ENCODE measurements at places on chromosomes 12 and 14.

- no peaks in the 10 kb centered on the region for H3K27me3 ChIP-seq
- no peak for DNase-seq
- H3K27ac ChIP-seq: no peak overlapping the region
Measured at GRCh38 chr12:51677284-51677968, 86.4 kb downstream of the SCN8A start.

- peak overlapping the region; percentile 67 for H3K27ac ChIP-seq
- no peaks in the 10 kb centered on the region for H3K27me3 ChIP-seq
- no peak for DNase-seq
- H3K4me3 ChIP-seq: no peak overlapping the region
Measured at GRCh38 chr14:93734086-93734822, 54.0 kb downstream of the PRIMA1 start.

GRCh38 chr14:19800282-19801117, 3.1 kb upstream of the OR4N2 start:
- H3K4me3 ChIP-seq: no peak overlapping the region
- H3K36me3 ChIP-seq: no peaks in the 10 kb centered on the region
- no peak for DNase-seq
- H3K4me1 ChIP-seq: no peaks in the 10 kb centered on the region
- no peak overlapping the region for H3K27ac ChIP-seq

- H3K4me3 ChIP-seq: no peak overlapping the region
- no peak for DNase-seq
- H3K4me1 ChIP-seq: no peaks in the 10 kb centered on the region
- H3K27me3 ChIP-seq: no peaks in the 10 kb centered on the region
Measured at GRCh38 chr14:90676912-90677311, 139.3 kb downstream of the TTC7B start.

GRCh38 chr14:25394791-25395391, 344.9 kb upstream of the STXBP6 start:
- H3K27me3 ChIP-seq: no peaks in the 10 kb centered on the region
- no peaks in the 10 kb centered on the region for H3K4me1 ChIP-seq
- no peak overlapping the region for H3K27ac ChIP-seq
- no peak overlapping the region for H3K4me3 ChIP-seq

DNA sequence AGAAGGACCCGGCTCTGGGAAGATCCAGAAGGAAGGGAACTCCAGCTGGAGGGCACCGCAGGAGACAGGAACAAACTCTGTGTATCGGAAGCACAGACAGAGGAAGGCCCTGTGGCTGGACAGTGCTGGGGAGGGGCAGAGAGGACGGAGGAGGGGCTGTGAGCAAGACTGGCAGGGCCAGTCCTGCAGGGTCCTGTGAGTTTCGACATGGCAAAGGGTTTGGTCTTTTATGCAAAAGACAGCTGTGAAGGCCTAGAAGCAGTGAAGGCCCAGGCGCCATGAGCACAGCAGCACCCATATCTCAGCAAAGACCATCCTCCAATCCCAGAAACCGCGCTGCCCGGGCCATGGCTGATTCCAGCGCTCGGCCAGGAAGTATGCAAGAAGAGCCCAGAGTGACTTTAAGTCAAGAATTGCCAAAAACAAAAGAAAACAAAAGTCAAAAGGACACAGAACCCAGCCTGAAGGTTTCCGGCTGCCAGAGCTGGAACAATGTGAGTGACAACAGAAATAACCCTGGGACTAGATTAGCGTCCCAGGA, 126.5 kb downstream of the NCOR2 start:
- H3K4me3 ChIP-seq: no peak overlapping the region
- no peak for DNase-seq
- H3K27me3 ChIP-seq: no peaks in the 10 kb centered on the region
- H3K4me1 ChIP-seq: peaks cover 22% of the 10 kb centered on the region
- no peak overlapping the region for H3K27ac ChIP-seq

DNA sequence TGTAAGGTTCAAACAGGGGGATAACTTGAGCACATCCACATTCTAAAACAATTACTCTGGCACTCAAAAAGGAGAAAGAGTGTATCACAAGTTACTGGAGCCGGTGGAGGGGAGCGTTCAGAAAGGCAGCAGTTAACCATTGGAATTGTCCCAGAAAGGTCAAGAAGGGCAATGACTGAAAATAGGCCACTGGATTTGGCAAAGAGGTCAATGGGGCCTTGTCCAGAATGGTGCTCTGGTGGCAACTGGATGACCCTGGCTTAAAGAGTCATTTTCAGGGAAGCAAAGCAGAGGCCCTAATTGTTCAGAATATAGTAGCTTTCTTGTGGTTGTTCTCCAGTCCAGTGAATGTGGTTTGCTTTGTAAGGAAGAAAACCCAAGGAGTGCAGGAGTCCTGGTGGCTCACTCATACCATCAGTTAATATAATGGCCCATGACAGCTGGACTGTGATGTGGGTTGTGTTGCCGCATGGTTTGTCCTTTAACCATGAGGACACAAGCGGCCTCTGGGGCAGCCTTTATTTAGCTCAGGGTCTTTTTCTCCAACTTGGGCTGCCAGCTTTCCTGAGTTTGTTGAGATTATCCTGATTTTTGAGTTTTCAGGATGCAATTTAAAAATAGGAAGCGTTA, 142.8 kb upstream of the PELI2 start:
- peaks cover 49% of the 10 kb centered on the region for H3K4me1 ChIP-seq
- peak overlapping the region; percentile 60 for H3K27ac ChIP-seq
- H3K36me3 ChIP-seq: no peaks in the 10 kb centered on the region
- H3K27me3 ChIP-seq: no peaks in the 10 kb centered on the region
- H3K4me3 ChIP-seq: no peak overlapping the region
